Occipital lobe (tissue), 3 donors: ENCODE measurements at places on chromosomes 12 and 14. TPM values are rescaled to one million over a fixed set of nuclear protein-coding genes. Genes with fewer than 3 reads are reported as not detected.

Gene CFAP73
- total RNA-seq: 0.62 TPM

Gene MIP
- 0.62 TPM for total RNA-seq

Gene KRT80
- total RNA-seq: not detected

Gene SMCO2
- total RNA-seq: 0.78 TPM

Gene C3AR1
- 3.1 TPM for total RNA-seq
